ENCODE measurements at places on chromosomes 7 and 10.

DNA sequence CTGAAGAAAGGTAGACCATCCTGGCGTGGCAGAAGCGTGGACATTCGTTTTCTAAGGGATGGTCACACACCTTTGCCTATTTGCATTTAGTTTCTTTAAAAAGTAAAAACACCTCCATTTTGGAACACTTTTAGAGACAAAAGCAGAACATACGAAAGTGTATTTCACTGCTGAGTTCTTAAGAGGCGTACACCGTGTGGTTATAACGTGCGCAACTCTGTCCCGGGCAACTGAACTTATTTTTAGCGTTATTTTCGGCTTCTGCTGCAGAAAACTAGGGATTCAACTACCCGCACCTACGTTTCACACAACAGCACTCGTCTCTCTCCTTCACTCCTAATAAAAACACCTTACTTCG is 557 bp upstream of the LSM8 start:
- no peak for DNase-seq

- DNase-seq, result no peak
These were observed 39.8 kb downstream of the FOXL3 start for GRCh38 chr7:329691-330281.

DNA sequence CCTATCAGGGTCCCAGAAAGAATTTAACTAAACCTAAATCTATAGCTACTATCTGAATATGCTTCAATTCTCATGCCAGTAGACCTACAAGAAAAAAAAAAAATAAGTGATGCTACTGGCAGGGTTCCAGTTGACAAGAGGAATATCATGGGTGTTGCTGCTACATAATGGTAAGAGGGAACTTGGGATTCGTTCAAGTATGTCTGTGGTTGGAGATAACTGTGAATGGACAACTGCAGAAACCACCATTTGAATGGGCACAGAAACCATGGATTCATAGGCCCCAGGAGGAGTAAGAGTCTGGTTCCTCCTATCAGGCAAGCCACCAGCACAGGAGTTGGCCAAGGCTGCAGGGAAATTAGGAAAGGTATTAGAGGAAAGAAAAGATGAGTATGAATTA is 287.6 kb upstream of the HGF start:
- no peak for DNase-seq

DNA sequence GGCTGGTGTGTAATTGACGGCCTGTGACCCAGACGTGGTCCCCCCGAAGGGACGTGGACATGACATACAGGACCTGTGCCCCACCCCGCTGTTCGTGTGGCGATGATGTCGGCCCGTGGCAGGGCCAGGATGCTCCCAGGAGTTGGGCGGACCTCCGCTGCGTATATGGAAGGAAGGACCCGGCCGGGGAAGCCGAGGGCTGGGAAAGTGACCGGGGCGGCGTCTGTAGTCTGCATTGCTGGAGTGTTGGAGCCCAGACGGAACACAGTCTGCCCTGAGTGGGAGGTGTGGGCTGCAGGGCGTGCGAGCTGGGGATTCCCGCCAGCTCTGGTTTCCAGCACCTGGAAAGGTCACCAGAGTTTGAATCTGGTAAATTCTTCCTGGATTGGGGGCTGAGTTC is 45.0 kb upstream of the FOXL3 start:
- no peak for DNase-seq

- no peak for DNase-seq
These were observed 23.3 kb upstream of the PCGF5 start for GRCh38 chr10:91197127-91197526.

- DNase-seq, result no peak
These were observed 167.2 kb upstream of the IMMP2L start for GRCh38 chr7:111729483-111729882.

DNA sequence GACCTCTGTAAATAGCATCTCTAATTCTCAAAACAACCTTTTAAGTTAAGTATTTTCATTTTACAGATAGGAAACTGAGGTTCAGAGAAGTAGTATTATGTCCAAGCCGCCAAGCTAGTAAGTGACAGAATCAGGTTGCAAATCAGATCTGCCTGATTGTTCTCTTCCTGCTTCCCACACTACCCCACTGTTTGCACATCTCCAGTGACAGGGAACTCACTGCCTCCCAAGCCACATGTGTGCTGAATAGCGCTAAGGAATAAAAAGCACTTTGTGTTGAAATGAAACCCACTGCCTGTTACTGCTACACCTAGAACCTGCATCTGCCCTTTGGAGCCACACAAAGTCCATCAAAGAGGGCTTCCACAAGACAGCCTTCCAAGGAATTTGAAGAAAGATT is 45.1 kb upstream of the WDR11 start:
- no peak for DNase-seq

DNA sequence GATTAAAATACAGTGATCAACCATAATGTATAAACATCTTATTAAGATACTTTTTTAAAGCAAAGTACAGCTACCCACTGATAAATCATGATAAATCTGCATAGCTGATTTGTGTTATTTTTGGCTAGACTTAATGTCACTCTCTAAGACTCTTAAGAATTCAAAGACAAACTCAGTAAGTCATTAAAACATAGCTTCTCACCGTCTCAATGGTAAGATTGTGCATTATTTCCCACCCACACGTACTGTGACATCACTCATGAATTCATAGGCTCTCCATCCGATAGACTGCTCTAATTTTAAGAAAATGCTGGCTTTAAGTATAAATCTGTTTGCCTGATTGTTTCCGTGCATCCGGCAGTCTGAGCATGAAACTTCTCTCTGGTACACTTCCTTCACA is 266.1 kb downstream of the GLI3 start:
- no peak for DNase-seq

DNA sequence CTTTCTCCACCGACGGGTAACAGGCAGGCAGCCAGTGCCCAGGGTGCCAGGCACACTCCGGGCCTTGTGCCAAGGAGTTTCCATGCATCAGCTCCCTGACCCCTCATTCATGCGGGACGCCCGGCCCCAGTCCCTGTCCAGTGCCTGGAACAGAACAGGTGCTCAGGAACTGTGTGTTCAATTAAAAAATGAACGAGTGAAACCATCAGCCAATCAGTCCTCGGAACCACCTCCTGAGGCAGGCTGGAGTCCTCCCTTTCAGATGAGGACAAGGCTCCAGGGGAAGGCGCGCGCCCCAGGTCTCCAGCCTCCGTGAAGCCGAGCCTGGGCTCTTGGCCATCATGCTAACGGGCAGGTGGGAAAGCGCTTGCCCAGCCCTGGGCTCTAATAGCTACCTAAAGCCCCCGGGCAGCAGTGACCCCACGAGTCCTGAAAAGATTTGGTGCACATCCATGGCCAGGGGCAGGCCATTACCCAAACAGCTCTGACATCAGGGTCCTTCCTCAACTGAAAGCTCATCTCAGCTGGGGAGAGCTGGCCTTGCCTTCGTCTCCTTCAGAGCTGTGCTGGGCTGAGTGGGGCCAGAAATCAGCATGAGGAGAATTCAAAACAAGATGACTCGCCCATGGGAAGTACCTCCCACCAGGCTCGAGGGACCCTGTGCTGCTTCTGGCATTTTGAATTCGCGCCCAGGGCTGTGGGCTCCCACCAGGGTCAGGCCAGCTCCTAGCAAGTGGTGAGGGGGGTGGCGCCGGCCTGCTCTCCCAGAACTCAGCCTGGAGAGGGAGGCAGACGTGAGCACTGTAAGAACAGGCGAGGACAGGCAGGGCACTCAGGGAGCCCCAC is 200.5 kb downstream of the MAD1L1 start:
- no peak for DNase-seq

- DNase-seq, result no peak
These were observed 255.3 kb downstream of the DNAJB9 start for GRCh38 chr7:108824840-108825580.

DNA sequence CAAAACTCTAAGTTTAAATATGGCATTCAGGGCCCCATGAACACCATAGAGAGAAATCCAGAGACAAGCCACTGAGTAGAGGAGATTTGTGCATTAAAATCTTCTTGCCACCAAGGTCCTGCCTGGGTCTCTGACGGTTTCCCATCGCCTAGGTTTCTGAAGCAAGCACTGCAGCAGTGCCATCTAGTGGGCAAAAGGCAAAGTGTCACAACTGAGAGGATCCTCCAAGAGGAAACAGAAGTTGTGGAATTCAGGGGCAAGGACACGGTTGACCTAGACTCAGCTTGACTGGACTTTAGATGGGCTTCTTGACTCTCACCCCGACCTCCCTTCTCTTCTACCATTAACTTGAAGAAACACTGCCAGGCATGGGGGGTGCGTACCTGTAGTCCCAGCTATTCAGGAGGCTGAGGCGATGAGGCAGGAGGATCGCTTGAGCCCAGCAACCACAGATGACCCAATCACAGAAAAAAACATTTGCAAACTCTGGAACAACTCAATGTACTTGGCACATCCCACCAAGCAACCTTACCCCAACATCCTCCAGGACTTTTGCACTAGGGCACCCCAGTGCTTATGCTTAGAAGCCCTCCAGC is 604.1 kb downstream of the GALNT17 start:
- peak; percentile 67 for DNase-seq

- no peak for DNase-seq
These were observed 31.3 kb downstream of the FZD1 start for GRCh38 chr7:91295576-91295975.

GRCh38 chr7:104982308-104983075 is 31.5 kb upstream of the KMT2E start:
- no peak for DNase-seq

- DNase-seq, result no peak
These were observed 58.3 kb downstream of the CXCL12 start for GRCh38 chr10:44326474-44327030.

- DNase-seq, result no peak
These were observed 572 bp downstream of the CHST12 start for GRCh38 chr7:2403718-2404648.

GRCh38 chr10:56319386-56319785 is 41.7 kb downstream of the ZWINT start:
- DNase-seq, result no peak

GRCh38 chr7:151408839-151409666 is 785 bp downstream of the WDR86 start:
- no peak for DNase-seq

DNA sequence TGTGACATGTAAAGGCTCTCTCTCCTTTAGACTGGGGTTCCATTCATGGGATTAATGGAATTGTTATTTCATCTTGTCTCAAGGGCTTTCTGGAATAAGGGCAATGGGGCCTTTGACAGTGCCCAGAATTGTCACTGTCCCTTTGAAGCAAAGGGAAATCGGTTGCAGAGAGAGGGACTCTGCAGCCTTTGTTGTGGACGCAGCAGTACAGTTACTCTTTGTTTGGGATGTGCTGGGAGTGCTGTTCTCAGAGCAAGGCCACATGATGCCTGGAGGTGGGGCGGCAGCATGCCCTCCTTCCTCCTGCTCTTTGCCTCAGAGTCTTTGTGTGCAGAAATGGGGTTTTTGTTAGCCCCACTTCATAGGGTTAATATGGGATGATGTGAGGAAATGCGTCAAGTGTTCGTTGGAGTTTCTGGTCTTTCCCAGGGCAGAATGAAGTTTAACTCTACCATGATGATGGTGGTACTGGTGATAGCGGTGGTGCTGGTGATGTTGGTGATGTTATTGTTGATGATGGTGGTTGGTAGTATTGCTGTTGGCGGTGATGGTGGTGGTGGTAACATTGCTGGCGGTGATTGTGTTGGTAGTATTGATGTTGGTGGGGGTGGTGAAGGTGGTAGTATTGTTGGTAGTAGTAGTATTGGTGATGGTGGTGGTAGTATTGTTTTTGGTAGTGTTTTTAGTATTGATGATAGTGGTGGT is 45.3 kb downstream of the DOCK1 start:
- no peak for DNase-seq

DNA sequence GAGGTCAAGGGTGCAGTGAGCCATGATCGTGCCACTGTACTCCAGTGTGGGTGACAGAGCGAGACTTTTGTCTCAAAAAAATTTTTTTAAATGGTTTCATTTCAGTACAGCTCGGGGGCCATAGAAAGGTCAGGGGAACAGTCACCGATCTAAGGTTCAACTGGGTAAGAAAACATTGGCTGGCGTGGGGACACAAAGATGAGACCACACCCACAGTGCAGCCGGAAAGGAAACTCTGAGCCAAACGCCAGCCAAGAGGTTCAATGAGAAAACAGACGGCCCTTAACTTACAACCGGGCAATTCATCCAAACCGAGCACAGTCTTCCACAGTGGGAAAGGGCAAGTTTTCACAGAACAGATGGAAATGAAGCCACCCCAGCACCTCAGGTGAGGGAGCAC is 65.1 kb downstream of the SLC37A3 start:
- no peak for DNase-seq

GRCh38 chr10:62796896-62797295 is 7.6 kb upstream of the ADO start:
- DNase-seq, result no peak

- DNase-seq, result no peak
These were observed 51.2 kb downstream of the GTF2I start for GRCh38 chr7:74708569-74709275.

DNA sequence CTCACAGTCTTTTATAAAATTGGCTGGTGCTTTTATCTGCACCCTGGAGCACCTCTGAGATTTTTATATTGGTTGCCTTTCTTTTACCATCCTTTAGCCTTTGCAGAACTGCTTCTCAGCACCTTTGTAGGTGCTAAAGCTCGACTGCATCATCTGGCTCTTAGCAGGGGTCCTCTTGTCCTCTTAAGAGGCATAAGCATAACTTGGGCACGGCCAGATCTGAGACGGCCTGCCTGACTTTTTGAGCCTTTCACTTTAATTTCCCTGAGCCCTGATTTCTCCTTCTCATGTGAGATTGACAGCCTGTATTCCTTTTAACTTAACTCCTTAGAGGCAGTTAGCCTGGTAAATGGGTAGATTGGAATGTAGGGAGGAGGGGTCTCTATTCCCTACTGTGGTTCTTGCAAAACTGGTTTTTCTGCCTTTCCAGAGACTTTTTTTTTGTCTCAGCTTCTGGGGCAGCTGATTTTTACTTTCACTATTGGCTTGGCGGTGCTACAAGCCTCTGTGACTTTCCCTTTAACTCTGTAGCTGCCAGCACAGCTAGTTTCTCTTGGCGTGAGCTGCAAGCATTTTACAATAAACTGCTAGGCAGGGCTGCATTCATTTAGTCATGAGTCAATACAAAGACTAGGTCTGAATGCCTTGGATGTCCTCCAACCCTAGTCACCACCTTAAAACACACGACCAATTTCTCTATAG is 24.0 kb downstream of the ZPBP start:
- DNase-seq, result no peak

DNA sequence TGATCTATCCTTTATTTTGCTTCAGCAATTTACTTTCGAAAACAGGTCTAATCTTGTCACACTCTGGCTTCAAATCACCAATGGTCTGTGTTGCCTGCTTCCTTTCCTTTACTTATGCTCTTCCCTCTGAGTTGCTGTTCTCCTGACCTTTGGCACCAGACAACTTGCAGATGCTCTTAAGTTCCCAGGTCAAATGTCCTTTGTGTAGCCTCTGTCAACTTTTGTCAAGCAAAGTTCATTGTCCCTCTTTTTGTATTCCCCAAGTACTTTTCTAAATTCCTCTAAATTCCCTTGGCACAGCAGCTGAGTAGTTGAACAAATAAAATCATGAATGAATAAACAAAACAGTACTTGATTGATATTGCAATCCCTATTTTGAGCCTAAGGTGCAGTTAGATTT is 289.4 kb downstream of the BICC1 start:
- DNase-seq, result no peak

- DNase-seq, result no peak
These were observed 30.1 kb downstream of the CAV1 start for GRCh38 chr7:116554911-116555310.

- no peak for DNase-seq
These were observed 96.1 kb downstream of the FAM107B start for GRCh38 chr10:14678637-14679036.
